ENCODE measurements at places on chromosomes 11 and 22. TPM values are rescaled to one million over a fixed set of nuclear protein-coding genes. Genes with fewer than 3 reads are reported as not detected.

Gene OR52I2
- total RNA-seq = 0.35 TPM

Gene PARVG
- 0.37 TPM for total RNA-seq

Gene GLYATL1
- 1.4 TPM for total RNA-seq

Gene C1QTNF5
- 4.9 TPM for total RNA-seq

Gene ADAMTS8
- 0.11 TPM for total RNA-seq

Gene CCDC116
- total RNA-seq = 0.18 TPM

Gene C11orf97
- total RNA-seq = 1.5 TPM

Gene ISX
- total RNA-seq = 0.49 TPM

Gene LAYN
- 0.53 TPM for total RNA-seq

Gene GRK3
- 22.5 TPM for total RNA-seq

Gene PPARA
- 7.8 TPM for total RNA-seq

Gene SPDYC
- total RNA-seq = not detected

Gene TRIM49
- total RNA-seq = not detected

Gene FOLR3
- total RNA-seq = 2.6 TPM

Gene P2RX6
- 0.75 TPM for total RNA-seq

Gene P2RY2
- total RNA-seq = 0.31 TPM

Gene ACTN3
- total RNA-seq = 0.05 TPM

Gene RCOR2
- 62.0 TPM for total RNA-seq

Gene LARGE2
- 0.36 TPM for total RNA-seq

Gene KRTAP5-10
- 0.17 TPM for total RNA-seq

Gene KCNK4
- total RNA-seq = 1.2 TPM

All from motor neuron (in vitro differentiated cells).